T1000 (cell line): ENCODE measurements at places on chromosomes 12 and 14.

- DNase-seq = no peak
These were observed 9.1 kb downstream of the SCAF11 start for GRCh38 chr12:45981075-45981837.

DNA sequence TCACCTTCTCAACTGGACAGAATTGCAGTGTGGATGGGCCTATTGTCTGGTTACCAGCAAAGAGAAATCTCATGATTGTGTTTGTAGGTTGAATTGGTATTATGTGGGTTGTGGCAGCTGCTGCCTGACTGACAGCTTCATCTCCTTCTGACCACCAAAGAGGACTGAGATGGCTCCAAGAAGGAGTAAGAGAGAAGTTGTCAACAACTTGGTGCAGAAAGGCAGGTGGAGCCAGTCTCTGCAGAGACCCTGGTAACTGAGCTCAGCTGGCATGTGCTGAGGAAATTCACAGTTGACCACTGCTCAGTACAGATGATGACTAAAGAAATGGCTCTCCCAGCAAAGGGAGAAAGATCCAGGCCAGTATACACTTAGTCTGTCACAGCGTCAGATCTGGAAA is 240.0 kb upstream of the AMIGO2 start:
- no peak for DNase-seq

DNA sequence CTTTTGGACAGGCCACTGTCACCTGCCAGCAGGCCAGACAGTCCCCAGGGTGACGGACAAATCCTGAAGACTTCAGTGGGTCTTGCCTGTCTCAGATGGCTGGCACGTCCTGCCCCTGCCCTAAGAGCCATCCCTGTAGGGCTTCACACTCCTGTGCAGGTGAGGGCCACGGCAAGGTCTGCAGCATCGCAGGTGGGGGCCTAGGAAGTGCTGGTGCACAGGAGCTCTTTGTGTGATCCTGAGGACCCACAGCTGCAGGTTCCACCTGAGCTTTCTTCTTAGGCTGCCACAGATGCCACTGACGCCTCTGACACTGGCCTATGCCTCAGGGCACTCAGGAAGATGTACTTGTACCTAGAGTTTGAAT is 108.5 kb upstream of the FKBP4 start:
- DNase-seq = no peak

- DNase-seq = no peak
These were observed 43.8 kb upstream of the BICD1 start for GRCh38 chr12:32062881-32063280.

GRCh38 chr14:52922656-52923055 is 28.2 kb downstream of the FERMT2 start:
- no peak for DNase-seq

- DNase-seq = no peak
These were observed 4.8 kb downstream of the IFFO1 start for GRCh38 chr12:6551063-6551461.

DNA sequence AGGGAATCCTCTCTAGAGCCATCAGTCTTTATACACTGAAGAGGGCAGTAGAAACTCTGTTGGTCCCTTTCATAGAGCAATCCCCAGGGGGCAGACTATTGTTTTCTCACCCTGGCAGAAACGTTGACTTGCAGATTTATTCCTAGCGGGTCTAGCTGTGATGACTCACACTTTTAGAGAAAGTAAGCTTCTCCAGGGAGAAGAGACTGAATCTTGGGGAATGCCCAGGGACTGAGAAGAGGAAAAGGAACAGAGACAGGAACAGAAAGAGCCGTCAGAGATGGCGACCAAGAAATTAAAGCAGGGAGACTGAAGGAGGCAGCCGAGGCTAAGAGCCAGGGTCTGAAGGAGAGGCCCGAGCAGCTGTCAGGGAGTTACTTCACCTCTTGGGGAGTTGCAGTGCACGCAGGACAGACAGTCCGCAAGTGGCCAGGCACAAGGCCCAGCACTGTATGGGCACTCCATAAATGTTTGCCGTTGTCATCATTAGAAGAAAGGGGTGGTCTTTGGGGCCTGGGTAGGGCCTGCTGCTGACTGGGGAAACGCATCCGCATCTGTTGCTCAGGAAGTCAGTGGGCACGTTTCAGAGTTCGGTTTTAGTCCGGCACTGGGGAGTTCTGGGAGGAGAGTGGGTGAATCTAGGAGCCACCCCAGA is 13.0 kb downstream of the PLEKHG6 start:
- peak; percentile 79 for DNase-seq

DNA sequence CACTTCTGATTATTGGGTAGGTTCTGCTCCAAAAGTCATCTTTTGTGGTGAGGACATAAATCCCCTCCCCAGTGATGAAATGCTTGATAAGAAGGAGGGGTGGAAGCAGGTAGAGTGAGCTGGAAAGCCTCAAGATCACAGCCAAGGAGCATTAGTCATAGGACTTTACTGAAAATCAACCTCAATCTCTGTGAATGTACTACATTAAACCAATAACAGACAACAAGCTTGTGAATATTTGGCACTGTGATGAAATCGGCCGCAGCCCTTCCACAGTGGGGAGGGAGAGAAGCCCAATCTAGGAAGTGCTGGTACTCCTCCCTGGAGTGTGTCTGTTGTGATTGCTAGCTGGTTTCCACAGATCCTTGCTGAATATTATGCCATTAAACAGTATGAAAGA is 41.2 kb upstream of the PTCSC3 start:
- DNase-seq = no peak

GRCh38 chr14:70188322-70188658 is 461 bp downstream of the SLC8A3 start:
- DNase-seq = no peak

GRCh38 chr12:47819138-47819895 is 386 bp downstream of the HDAC7 start:
- no peak for DNase-seq

GRCh38 chr12:42779186-42779859 is 189.8 kb upstream of the PRICKLE1 start:
- peak; percentile 38 for DNase-seq

- no peak for DNase-seq
These were observed 1430.1 kb upstream of the SEL1L start for GRCh38 chr14:82963756-82964155.

DNA sequence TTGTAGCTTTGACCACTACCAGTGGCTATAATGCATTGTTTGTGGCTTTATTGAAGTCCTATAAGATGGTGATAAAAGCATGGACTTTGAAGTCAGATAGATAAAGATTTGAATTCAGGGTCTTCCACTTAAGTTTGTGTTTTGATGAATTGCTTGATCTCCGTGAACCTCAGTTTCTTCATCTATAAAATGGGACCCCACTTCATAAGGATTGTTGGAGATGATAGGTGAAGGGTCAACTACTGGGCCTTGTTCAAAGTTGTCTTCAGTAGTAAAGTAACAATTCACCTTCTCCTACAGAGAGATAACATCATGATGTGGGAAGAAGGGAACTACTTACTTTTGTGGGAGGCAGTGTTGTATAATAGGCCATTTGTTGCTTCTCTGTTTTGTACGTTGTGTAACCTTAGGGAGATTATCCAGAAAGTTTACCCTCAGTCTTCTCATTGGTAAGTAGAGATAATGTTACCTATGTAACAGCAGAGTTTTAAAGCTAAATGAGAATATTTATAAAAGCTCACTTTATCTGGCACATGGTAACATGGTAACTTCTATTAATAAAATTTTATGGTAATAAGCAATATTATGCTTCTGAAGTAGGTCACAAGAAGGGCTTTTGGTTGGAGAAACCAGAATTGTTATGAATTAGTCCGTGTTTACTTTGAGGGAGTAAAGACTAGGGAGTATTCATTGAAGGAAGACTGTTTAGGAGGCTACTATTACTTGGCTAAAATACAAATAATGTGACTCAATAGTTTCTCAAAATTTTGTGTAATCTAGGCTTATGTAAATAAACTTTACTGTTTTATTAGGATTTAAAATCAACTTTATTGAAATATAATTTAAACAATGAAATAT is 15.1 kb downstream of the ADIPOR2 start:
- DNase-seq = no peak

- no peak for DNase-seq
These were observed 75.4 kb downstream of the VCPKMT start for GRCh38 chr14:50040895-50041465.

DNA sequence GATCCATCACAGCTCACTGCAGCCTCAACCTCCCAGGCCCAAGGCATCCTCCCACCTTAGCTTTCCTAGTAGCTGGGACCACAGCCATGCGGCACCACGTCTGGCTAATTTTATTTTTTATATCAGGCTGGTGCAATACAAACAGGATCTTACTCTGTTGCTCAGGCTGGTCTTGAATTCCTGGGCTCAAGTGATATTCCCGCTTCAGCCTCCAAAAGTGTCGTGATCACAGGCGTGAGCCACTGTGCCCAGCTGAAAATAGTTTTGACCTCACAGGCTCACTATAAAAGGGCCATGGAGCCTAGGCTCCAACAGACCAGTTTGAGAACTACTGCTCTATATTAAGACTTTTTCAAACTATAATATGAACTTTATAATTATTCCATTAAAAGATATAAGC is 37.3 kb downstream of the SNX6 start:
- no peak for DNase-seq

- no peak for DNase-seq
These were observed 5.7 kb upstream of the VTI1B start for GRCh38 chr14:67680121-67680602.

GRCh38 chr12:86275356-86275755 is 19.2 kb upstream of the MGAT4C start:
- DNase-seq = no peak

GRCh38 chr12:105334001-105334400 is 3.5 kb downstream of the C12orf75 start:
- no peak for DNase-seq

DNA sequence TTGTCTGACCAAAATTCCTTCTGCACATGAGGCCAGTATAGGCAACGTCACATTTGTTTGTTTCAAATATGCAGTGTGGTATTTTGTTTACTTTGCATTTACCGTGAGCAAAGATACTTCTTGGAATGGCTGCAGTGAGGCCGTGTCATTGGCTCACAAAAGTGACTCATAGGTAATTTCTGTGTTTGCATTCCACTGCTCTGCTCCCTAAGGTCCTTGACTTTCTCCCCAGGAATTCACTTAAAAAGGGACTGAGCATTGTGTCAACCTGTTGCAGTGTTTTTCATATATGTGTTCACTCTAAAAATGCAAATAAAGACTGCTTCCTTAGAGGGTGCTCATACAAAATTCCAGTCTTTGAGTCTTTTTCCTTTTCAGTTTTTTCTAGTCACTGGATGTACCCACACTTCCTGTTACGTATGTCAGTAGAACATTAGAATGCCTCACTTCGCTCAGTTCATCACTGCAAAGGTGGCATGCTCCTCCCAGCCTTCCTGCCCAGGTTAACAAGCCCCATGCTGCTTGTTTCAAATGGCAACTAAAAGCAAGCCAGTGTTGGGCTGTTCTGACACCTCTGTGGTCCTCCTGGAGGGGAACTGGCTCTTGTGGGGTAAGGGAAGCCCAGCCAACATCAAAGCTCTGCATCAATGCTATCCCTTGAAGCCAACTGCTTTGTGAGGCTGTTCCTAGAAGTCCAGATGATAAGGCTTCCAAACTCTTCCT is 9.1 kb downstream of the C12orf76 start:
- peak; percentile 58 for DNase-seq

GRCh38 chr12:29376118-29376517 is 4.9 kb downstream of the ERGIC2 start:
- no peak for DNase-seq

DNA sequence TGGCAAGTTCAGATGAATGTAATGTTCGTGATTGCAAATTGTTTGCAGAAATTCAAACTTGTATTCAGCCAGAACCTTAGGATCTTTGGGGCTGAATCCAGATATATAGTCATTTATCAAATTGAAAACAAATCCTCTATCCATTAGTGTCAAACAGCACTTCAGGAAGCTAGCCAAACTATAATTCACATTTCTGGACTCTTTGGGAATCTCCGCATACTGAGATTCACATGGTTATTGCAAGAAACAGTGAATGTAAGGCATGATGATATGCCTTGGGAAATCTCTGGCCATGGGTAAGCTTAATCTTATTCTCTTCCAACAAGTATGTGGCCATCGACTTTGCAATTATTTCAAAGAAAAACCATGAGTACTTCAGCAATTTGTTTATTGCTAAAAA is 98.5 kb downstream of the KLHL28 start:
- DNase-seq = no peak

GRCh38 chr14:89566644-89567415 is 149.8 kb upstream of the FOXN3 start:
- no peak for DNase-seq

DNA sequence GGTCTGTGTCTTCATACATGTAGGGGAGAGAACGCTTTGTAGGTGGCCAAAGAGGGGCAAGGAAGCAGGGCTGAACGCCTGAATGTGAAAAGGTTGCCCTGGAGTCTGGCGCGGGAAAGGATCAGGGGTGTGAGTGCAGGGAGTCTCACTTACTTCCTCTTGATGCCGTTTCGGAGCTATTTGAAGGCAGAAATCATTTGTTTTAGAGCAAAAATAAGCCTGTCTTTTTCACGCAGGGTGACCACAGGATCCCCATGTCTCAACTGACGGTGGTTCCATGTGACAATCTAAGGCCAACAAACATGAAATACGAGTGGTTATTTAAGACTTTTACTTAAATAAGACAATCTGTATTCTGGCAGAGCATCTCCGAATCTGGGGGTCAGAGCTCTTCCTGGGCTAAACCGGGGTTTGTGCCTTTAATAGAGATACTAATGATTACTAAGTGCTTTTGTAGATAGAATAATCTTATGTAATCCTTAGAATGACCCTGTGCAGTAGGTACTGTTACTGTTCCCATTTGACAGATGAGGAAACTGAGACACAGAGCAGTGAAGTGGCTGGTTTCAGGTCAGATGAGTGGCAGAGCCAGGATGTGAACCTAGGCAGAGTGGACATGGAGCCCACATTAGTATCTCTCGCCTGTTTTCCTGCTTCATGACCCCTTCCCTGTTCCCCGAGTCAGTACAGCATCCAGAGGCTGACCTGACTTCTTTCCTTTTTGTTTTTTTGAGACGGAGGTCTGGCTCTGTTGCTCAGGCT is 1.9 kb downstream of the BRI3BP start:
- no peak for DNase-seq

DNA sequence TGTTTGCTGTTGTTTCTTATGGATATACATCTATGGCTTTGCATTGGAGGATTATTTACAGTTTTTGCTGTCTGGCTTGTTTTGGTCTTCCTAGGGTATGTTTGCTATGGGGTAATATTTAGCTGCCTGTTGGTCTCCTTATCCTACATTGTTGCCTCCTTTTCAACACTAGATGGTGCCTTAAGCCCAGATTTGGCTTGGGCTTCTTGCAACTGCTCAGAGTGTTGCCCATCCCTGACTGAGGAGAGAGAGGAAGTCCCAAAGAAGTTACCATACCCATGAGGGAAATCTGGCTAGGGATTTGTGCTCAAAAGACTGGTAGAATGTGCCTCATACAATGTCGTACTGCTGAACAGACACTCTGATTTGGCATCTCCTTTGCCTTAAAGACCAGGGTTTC is 94.6 kb upstream of the MUCL1 start:
- DNase-seq = no peak

- no peak for DNase-seq
These were observed 12.8 kb upstream of the NRDE2 start for GRCh38 chr14:90344331-90345238.

GRCh38 chr14:75373616-75374015 is 54.2 kb upstream of the JDP2 start:
- no peak for DNase-seq
